Activated naive CD4-positive, alpha-beta T cell treated with anti-CD3 and anti-CD28 coated beads, Interleukin-2, amount 50 U/mL, for 72 hours (primary cell): ENCODE measurements at places on chromosomes 7 and 10. TPM values are rescaled to one million over a fixed set of nuclear protein-coding genes. Genes with fewer than 3 reads are reported as not detected.

The TAF3 gene
- total RNA-seq = 12.0 TPM

The VOPP1 gene
- 52.0 TPM for total RNA-seq

The DENND2A gene
- total RNA-seq = not detected

The CDK1 gene
- 121 TPM for total RNA-seq

The VWDE gene
- total RNA-seq = 6.3 TPM

The PTF1A gene
- total RNA-seq = not detected

The IDI2 gene
- not detected for total RNA-seq

The TMEM178B gene
- total RNA-seq = 0.18 TPM

The C10orf143 gene
- 3.1 TPM for total RNA-seq

The PAX4 gene
- total RNA-seq = not detected

The MSS51 gene
- total RNA-seq = 2.3 TPM

The SLC13A1 gene
- total RNA-seq = not detected

The STEAP2 gene
- total RNA-seq = not detected

The PANK1 gene
- 4.4 TPM for total RNA-seq

The ZNF488 gene
- 0.23 TPM for total RNA-seq
